Pericardium fibroblast (primary cell): ENCODE measurements at places on chromosomes 5 and 9. TPM values are rescaled to one million over a fixed set of nuclear protein-coding genes. Genes with fewer than 3 reads are reported as not detected.

FGD3 gene
- not detected in 2 replicates for total RNA-seq

SLC46A2 gene
- total RNA-seq, result not detected in 2 replicates

MINAR2 gene
- not detected in 2 replicates for total RNA-seq

FOXE1 gene
- total RNA-seq, result not detected in 2 replicates

ABL1 gene
- total RNA-seq, result 47.7 and 59.8 TPM in 2 replicates

PRR16 gene
- total RNA-seq, result 6.1 and 18.0 TPM in 2 replicates

ARHGEF39 gene
- total RNA-seq, result 0.23 and 1.5 TPM in 2 replicates

OLFML2A gene
- total RNA-seq, result 26.7 and 102 TPM in 2 replicates

ACTBL2 gene
- 0.35 TPM in 1 of 2 replicates, not detected in the other for total RNA-seq

EIF4EBP3 gene
- total RNA-seq, result 1.4 and 7.2 TPM in 2 replicates

CRB2 gene
- total RNA-seq, result under 0.01 and 2.9 TPM in 2 replicates

RAB14 gene
- 15.9 and 18.4 TPM in 2 replicates for total RNA-seq

SOX30 gene
- total RNA-seq, result 0.77 TPM in 1 of 2 replicates, not detected in the other

CLTB gene
- total RNA-seq, result 97.5 and 140 TPM in 2 replicates

GFPT2 gene
- total RNA-seq, result 41.0 and 72.4 TPM in 2 replicates

ELOVL7 gene
- total RNA-seq, result 0.09 TPM in 1 of 2 replicates, not detected in the other

PSMD5 gene
- total RNA-seq, result 31.3 and 33.5 TPM in 2 replicates

NUDT12 gene
- 4.4 and 10.2 TPM in 2 replicates for total RNA-seq

RIGI gene
- total RNA-seq, result 3.3 and 3.5 TPM in 2 replicates

RANBP17 gene
- 4.7 and 12.0 TPM in 2 replicates for total RNA-seq

GARIN3 gene
- not detected in 2 replicates for total RNA-seq

QRFP gene
- total RNA-seq, result not detected in 2 replicates

CA9 gene
- total RNA-seq, result 0.77 and 2.9 TPM in 2 replicates

IGFBPL1 gene
- not detected in 2 replicates for total RNA-seq

SEC61B gene
- 96.7 and 212 TPM in 2 replicates for total RNA-seq

PITX1 gene
- 0.17 and 11.6 TPM in 2 replicates for total RNA-seq

CAMK2A gene
- not detected in 2 replicates for total RNA-seq

CBY3 gene
- total RNA-seq, result not detected in 2 replicates

ATP10B gene
- total RNA-seq, result not detected in 2 replicates

OCLN gene
- 0.12 TPM in 1 of 2 replicates, not detected in the other for total RNA-seq

DMRTA1 gene
- 0.12 and 0.17 TPM in 2 replicates for total RNA-seq

GBGT1 gene
- 3.2 and 7.4 TPM in 2 replicates for total RNA-seq

GGTA1 gene
- 0.09 and 0.82 TPM in 2 replicates for total RNA-seq

CTXN3 gene
- not detected in 2 replicates for total RNA-seq

AGXT2 gene
- total RNA-seq, result not detected in 2 replicates

RNF183 gene
- not detected in 2 replicates for total RNA-seq

TBC1D9B gene
- total RNA-seq, result 60.2 and 69.1 TPM in 2 replicates

ANGPTL2 gene
- total RNA-seq, result 47.1 and 63.0 TPM in 2 replicates

PCDHGA4 gene
- 2.8 and 3.9 TPM in 2 replicates for total RNA-seq
